Uterus (tissue), 4 donors: ENCODE measurements at places on chromosomes 12 and 14.

DNA sequence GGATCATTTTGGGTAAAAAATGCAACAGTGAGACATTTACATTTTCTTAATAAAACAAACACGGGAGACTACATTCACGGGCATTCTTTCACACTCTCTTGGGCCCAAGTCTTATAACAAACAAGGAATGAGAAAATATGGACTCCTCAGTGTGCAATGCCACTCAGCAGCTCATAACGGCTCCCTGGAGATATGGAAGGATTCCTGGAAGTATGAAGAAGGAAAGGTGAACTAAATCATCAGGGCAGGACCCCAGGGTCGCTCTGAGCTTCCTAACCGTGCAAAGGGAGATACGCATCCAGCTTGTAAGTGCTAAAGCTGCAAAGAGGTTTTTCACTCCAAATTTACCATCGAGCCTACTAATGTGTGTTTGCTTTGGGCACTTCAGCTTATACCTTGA, 33.5 kb upstream of the CCDC91 start:
- DNase-seq = no peak

DNA sequence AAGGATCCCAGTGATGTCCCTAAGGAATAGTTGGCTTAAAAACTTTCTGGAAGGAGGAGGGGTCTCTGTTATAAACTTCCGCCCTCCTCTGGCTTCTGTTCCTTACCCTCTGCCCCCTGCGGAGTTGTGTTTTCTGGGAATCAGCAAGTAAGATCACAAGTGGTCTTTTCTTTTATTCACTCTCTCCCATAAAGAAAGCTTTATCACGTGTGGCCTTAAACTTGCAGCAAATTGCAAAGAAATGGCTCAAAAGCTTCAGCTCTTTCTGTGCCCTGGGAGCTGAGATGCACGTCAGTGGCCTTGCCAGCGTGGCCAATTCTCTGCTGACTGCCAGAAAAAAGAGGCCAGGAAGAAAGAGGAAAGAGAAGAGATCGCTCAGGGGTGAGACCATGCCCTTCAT, at the start of gene SLCO1C1:
Gene SLCO1C1, plus strand, starts transcription at position 101 of the 400 bp plus-strand sequence. CDS start 4,245 bp downstream, outside the sequence.
- no peak for DNase-seq

GRCh38 chr12:121634836-121635235, 8.5 kb downstream of the ORAI1 start:
- no peak for DNase-seq

- DNase-seq = no peak
Observed at GRCh38 chr14:100765991-100766390, 39.3 kb downstream of the DLK1 start.

DNA sequence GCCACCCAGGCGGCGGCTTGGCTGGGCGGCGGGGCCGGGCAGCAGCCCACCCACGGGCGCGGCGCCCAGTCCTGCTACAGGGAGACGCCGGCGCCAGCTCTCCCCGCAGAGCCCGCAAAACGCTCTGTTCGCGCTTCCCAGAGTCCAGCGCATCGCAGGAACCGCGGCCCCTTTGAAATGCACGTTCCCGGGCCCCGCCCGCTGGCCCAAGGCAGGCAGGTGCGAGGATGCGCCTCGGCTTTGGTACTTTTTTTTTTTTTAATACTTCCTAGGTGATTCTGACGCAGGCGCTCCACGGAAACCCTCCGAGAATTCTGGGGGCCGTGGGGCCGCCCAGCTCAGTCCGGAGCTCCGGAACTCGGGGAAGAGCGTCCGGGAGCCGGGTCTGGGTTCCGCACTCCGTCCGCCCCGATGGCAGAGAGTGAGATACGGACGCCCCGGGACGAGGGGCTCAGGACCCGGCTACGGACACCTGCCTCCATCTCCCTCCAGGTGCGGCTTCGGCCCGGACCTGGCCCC, 483 bp downstream of the POC1B start:
- peak; percentile 36 for DNase-seq

GRCh38 chr12:54412348-54412747, 6.7 kb downstream of the ITGA5 start:
- DNase-seq = no peak

DNA sequence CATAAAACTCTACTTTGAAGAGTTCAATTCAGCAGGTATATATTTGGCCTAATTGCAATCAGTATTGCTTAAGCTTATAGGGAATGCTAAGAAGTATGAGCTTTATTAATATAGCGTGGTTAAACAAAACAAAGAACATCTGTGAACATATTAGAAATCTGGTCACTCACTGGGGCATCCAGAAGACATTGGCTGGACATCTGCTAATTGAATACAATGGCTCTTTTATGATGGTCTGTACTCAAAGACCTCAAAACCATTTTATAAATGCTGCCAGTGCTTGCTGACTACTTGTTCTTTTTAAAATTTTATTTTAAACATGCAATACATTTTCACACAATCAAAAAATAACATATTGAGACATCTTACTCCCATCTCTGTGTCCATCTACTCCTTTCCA, 173.0 kb downstream of the STXBP6 start:
- no peak for DNase-seq

DNA sequence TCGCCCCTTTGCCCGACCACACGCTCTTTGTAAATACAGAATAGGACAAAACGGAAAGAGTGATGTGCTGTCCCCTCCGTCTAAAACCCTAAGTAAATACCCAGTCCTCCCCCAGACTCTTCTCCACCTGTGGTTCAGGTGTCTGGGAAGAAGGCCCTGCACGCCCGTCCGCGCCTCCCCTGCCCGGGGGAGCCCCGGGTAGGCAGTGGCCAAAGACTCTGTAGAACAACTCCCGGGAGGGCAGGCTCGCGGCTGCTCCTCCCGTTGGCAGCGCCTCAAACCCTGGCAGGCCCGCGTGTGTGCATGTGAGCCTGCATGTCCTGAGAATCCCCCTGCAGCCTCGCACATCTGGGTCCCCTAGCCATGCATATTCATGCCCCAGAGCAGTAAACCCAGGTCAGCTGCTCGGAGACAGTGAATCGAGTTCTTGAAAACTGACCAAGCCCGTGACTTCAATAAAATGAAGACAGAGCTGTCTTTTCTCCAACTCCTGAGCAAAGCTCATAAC, 165.8 kb downstream of the MON2 start:
- DNase-seq = peak; percentile 61

- no peak for DNase-seq
Observed at GRCh38 chr12:12872934-12873275, 18.5 kb upstream of the GPRC5A start.

DNA sequence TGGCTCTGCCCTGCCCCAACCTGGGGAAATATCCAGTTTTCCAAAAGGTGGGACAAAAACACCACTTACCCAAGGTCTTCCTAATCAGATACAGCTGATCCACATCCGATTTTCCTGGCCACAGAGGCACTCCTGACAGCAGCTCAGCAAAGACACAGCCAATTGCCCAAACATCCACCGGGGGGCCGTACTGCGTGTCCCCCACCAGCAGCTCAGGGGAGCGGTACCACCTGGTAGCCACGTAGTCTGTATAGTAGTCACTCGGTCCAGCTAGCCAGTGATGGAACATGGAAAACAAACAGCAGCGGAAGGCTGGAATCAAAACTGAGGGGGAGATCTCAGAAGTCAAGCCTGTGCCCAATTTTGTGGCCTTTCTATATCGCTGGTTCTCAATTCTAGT, 28.8 kb downstream of the DMAC2L start:
- no peak for DNase-seq

DNA sequence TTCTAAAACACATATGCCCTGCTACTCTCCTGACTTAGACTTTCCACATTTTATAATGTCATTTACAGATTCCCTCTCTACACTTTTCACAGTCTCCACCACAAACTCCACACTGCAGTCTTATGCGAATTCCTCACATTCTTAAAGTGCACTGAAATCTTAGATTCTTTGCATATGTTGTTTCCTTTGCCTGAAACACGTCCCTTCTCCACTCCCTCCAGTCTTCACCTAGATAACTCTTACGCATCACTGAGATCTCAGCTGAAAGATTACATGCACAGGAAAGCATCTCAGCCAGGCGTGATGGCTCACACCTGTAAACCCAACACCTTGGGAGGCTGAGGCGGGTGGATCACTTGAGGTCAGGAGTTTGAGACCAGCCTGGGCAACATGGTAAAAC, 3.8 kb upstream of the ARHGAP9 start:
- no peak for DNase-seq

DNA sequence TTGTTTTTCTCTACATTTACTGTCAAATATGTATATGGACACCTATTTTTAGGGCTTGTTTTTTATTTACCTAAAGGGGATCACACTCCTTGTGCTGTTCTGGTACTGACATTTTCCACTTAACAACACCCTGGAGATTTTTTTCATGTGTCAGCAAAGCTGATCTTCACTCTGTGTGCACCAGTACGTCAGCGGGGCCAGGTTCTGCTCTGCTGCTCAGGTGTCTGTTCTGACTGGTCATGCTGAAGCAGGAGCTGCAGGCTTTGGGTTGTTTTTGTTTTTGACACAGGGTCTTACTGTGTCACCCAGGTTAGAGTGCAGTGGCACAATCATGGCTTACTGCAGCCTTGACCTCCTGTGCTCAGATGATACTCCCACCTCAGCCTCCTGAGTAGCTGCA, 81.9 kb upstream of the CCND2 start:
- DNase-seq = no peak

DNA sequence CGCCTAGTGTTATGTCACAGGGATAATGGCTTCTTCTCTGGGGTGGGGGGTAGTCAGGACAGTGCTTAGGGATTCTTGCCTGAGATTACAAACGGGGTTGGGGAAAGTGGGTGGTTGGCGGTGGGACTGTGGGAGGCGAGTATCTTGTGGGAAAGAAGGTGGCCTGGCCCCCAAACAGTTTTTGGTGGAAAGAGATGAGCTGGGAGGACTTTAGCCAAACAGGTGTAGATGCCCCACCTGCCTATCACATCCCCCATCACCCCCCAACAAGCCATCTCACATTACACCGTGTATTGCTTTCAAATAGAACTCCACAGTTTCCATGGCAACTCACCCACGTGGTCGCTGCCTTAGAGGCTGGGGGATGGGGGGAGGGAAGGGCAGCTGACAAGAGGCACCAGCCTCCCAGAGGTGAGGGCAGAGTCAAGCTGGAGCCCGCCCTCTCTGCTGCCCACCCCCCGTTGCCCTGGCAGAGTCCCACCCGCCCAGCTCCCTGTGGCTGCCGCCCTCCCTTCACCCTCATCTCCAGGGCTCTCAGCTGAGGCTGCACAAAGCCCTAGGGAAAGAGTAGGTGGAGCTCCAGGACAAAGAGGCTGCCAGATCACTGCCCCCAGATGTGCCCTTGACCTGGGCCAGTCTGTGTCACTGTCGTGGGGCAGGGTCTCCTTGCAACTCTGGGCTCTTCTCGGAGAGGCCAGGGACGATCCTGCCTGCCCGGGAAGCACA, 98.3 kb downstream of the LRRC74A start:
- DNase-seq = no peak

DNA sequence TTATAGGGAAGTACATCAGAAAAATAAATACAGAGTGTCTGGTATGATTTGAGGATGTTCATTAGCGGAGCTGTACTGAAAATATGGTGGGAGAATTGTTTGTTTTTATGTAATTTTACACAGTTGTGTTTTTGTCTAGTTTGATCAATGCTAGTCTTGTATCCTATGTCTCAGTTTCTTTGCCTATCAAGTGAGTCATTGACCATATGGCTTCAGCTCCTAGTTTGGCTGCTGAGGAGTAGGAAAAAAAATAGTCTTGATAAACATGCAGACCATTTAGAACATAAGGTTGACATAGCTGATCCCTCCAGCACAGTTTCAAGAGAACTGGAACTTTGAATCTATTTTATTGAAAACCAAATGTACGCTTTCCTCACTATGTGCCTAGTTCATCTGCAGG, 1292.1 kb upstream of the FLRT2 start:
- DNase-seq = no peak

DNA sequence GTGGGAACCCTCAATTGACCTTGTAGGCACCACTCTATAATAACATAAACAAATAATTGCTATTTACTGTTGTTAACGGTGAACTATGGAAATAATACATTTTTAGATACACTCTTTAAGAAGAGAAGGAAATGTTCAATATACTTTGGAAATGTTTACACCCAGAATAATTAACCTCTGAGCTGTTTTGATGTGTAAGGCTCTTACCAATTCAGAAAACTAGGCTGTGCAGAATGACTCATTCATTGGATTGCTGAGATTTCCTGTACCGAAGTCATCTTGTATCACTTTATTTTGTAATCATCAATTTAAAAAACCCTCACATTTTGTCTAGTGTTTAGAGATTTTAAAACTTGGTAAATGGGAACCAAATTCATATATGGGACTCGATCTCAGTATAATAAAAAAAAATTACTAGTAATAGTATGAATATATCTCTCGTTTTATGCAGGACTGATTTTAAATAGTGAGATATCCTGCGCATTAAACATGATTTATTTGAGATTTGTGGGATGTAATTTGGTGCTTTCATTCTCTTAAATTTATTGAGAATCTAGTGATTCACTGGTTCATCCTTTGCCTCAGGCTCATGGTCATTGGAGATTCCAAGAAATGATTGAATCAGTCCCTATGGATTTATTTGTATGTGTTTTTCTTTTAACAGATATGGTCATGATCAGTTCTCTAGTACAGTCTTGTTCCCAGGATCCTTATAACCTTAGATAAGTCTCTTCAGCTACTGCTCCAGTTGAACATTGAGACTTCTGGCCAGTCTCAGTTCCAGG, 3.9 kb downstream of the SAMD4A start:
- DNase-seq = no peak

DNA sequence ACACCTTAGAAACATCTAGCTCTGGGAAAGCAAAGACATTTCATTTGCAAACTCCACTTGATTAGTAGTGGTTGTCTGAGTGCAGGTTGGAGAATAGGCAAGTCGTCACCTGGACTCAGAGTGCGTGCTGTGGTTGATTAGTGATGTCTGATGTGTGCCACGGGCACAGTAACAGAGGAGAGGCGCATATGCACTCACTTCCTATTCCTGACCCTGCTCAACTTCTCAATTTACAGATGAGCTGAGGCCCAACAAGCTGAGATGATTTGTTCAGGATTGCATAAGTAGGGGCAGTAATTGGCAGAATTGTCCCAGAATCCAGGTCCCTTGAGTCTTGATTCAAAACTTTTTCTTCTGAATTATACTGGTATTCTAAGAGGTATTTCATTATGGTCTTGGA, 44.9 kb downstream of the ADCK1 start:
- DNase-seq = no peak

DNA sequence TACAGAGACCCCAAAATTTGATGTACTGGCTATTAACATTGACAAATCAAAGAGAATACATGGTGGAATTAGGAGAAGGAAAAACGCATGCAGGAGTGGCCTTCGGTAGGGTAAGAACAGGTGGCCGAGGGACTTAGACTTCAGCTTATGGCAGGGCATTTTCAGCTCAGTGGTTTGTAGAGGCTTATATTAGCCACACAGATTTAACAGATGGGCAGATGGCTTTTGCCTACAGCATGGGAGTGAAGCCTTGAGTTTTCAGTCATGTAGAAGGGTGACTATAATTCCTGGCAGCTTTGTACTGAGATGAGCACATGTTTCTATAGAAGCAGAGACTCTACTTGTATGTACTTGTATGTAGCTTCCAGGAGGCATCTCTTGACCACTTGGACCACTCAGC, 40.9 kb upstream of the PLEKHA5 start:
- no peak for DNase-seq

DNA sequence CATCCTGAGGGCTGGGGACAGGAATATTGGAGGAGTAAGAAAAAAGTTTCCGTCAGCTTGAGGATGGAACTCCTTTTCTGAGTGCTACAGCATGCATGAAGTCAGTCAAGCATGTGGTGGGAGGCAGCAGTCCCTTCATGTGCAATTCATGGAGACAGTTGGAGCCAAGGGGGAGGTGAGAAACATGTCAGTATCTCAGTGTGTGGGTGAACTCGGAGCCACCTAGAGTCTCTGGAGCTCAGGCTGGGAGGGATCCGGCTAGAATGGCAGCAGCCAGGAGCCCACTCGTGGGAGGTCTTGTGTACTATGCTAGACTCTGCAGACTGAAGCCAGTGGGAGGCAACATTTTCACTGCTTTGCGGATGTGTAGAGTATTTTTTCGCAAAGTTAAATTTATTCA, 60.3 kb downstream of the AVPR1A start:
- DNase-seq = no peak
